ENCODE measurements at places on chromosomes 3 and 15.
A peak's percentile ranks its signal among the peaks of the same experiment; 100 is the strongest.

GRCh38 chr3:5294356-5294755, 106.8 kb downstream of the EDEM1 start:
- no peak for DNase-seq

DNA sequence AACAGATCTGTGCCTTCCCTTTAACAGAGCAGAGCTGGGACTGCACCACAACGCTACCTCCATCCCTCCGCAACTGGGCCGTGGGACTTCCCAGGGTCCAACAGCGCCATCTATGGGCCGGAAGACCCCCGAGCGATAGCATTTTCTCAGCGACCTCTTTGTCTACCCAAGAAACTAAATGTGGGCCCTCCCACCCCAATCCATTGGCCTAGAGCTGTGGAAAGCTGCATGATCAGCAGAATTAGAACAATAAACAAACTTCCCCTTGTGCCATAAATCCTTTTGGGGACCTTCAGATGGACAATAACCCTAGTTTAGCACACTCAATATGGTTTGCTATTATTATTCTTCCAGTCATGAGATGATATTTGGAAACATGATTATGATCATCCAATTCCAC, 74.8 kb upstream of the NTRK3 start:
- DNase-seq: peak; percentile 11

GRCh38 chr15:39826975-39827374, 44.3 kb upstream of the FSIP1 start:
- DNase-seq: no peak

DNA sequence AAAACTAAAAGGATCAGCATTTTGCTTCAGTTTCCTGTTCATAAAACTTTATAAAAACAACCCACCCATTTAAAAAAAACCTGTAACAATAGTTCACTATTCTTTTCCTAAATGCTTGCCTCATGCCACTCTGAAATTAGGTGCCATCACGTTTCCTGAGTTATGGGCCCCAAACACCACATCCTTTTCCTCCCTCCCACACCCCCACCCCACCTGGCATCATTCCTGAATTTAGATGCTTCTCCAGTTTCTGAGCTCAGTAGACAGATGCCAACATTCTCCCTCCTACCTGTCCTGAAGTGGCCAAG, 11.9 kb upstream of the ARHGEF3 start:
- no peak for DNase-seq

DNA sequence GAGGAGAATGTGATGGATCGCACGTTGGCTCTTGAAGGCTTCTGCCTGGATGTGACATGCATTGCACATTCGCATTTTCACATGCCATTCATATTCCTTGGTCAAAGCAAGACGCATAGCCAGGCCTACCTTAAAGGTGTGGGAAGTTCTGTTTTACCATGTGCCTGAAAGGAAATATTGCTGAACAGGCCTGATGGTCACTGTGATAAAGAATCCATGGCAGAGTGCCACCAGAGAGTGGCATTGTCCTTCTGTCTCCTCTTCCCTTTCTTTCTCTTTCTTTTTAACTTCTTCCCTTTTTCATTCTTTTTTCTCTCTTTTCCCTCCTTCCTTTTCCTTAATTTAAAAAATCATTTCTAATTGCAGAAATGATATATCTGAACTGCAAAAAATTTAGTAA, 15.9 kb upstream of the MITF start:
- DNase-seq: no peak

DNA sequence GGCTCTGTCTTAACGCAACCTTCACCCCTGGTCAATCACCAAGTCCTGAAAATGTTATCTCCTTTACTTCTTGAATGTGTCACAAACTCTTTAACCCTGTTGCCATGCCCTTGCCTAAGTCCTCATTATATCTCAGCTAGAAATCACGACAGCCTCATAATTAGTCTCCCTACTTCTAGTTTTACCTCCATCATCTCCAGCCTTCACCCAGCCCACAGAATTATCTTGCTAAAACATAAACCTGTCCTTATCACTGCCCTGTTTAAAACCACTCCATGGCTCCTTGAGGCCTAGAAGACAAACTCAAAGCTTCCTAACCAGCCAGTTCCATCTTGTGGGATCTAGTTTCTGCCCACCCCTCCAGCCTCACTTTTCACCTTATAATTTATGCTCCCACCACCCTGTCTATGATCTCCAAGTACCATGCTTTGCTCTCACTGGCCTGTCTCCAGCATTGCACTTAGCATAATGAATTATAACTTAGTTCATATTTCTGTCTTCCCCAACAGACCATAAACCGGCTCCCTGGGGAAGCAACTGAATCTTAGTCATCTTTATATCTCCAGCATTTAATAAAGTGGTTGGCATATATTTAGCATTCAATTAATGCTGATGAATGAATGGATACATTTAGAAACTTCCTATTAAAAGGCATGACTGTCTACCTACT, 39.2 kb downstream of the GPR176 start:
- no peak for DNase-seq

- DNase-seq: no peak
These were observed 727.8 kb upstream of the CFAP20DC start for GRCh38 chr3:59777667-59778077.

DNA sequence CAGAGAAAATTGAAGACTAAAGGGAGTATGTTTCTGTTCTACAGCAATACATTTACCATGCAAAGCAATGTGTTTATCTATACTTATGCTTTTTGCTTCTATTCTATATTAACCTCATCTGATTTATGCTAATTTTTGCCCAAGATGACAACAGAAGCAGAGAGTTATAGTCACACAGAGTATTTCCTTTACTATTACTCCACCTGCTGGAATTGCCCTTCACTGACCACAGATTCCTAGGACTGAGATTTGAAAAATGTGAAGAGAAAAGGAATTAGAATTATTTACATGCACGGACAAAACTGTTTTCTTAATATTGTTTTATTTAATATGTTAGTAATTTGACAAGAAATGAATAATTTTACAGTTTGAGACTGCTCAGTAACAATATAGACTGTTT, 745.6 kb downstream of the VGLL3 start:
- DNase-seq: no peak

DNA sequence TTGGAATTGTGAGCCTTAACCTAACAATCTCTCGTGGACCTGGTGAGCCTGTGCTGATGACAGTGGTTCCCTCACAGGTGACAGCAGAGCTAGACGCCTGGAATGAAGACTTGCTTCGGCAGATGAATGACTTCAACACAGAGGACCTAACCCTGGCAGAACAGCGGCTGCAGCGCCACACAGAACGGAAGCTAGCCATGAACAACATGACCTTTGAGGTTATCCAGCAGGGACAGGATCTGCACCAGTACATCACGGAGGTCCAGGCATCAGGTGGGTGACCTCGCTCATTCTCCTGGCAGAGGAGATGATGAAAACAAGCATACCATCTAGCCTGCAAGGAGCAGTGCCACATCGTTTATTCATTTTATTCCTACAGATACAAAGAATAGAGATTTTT, 316.9 kb upstream of the UMPS start:
- no peak for DNase-seq

GRCh38 chr15:35491999-35492398, 54.0 kb downstream of the DPH6 start:
- DNase-seq: no peak

GRCh38 chr15:75153565-75154276, 48.0 kb upstream of the C15orf39 start:
- DNase-seq: no peak

DNA sequence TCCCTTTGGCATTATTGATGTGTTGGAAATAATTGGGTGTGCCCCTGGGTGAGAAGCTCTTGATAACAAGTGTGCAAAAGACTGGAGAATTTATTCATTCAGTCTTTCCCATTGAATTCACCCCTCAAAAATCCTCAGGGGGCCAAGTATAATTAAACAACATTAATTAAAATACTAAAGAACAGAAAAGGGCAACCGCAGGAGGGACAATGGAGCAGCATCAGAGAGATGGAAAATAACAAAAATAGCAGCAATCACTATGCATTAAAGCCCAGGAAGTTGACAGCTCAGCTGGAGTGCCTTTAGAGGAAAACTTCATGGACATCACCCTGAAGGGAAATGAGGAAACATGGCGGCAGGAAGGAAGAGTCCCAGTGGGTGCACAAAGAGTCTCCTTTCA, 227.6 kb downstream of the MINAR1 start:
- DNase-seq: no peak

DNA sequence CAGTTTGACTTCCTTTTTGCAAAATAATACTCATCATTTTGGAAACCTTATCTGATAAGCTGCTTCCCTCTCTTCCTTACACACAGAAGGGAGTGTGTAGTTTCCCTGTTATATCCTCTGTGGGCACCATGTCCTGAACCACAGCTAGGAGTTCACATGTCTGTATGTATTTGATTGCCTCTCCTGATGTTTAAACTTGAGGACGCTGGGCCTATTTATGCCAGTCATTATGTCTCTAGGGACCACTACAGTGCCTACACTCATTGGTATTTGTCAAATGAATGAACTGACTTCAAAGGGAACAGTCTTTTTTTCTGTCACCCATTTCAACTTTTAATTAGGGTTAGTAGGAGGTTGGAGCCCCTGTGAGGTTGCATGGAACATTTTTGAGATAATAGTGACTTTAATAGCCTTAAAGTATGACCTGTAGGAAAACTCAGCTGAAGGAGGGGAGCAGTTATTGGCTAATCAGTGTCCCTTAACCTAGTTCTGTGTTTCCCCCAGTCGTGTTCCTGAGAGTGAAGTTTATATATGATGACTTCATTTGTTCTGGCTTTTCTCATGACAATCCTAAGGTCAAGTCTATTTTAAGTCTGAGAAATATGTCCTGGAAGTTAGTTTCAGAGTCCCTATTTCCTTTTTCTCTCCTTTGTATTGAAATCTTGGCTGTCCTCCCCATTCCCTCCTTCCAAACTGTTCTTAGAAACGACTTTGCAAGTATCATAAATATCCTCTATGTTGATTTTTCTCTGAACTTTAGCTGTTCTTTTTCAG, 28.9 kb downstream of the PDE8A start:
- DNase-seq: peak; percentile 10

GRCh38 chr3:192061426-192061825, 600.5 kb downstream of the PYDC2 start:
- no peak for DNase-seq

- DNase-seq: no peak
These were observed 8.4 kb downstream of the MITF start for GRCh38 chr3:69747511-69748258.

DNA sequence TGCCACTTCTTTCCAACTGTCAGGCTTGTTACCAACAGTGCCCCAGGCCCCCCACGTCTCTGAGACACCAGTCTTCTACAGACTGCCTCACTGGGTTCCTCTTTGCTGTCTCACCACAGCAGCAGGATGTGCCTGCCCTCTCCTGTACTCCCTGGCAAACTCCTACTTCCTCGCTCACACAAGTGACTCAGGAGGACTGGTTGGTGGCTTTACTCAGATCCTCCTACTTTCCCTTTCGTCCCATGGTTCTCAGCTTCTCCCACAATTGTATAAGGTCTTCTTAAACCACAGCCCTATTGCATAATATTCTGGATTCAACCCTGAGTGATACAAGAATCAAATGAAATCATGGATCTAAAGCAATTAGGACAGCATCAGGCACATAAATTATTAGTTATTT, 246.6 kb upstream of the PROK2 start:
- DNase-seq: no peak

- no peak for DNase-seq
These were observed 4.5 kb upstream of the IL17RC start for GRCh38 chr3:9912294-9912935.

GRCh38 chr15:78308422-78309032, 9.1 kb upstream of the SKIC8 start:
- peak; percentile 64 for DNase-seq

DNA sequence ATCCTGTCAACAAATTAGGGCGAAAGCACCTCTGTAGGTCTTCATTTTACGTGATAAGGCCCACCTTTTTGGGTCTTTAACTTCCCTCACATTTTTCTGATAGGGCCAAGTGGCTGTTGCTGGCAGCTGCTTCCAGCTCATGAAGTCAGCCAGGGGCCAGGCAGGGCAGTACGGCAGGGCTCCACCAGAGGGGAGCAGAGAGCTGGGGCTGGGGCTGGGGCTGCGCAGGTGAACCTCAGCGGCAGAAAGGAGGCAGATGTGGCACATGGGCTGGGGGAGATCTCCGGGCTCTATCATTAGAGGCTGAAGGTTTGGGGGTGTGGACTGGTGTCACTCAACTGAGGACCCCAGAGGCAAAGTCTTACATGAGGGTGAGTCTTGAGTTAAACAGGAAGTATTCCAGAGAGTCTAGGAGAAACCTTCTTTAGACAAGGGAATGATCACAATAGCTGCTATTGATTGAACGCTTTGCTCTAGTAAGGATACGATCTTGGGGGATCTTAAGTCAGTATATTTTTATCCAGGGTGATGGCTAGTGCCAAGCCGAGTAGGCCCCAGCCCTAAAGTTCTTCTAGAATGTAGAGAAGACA, 62.8 kb upstream of the MEX3B start:
- peak; percentile 13 for DNase-seq

DNA sequence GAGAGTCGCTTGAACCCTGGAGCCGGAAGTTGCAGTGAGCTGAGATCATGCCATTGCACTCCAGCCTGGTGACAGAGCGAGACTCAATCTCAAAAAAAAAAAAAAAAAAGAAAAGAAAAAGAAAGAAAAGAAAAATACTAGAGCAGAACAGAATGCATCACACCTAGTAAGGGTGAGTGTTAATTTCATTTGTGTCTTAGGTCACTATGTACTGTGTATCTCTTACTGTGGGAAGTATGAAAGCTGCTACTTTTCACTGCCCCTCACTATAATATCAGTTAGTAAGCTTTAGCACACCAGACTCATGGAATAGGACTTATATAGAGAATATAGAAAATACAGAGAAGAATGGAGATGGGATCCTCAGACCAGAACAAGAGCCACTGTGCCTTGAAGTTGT, 45.9 kb upstream of the RASA2 start:
- DNase-seq: no peak

- no peak for DNase-seq
These were observed 186.7 kb upstream of the SLC2A2 start for GRCh38 chr3:171213178-171213577.

GRCh38 chr3:4551051-4551711, 58.0 kb downstream of the ITPR1 start:
- DNase-seq: no peak

GRCh38 chr15:34241376-34242330, 16.8 kb downstream of the EMC4 start:
- DNase-seq: no peak

DNA sequence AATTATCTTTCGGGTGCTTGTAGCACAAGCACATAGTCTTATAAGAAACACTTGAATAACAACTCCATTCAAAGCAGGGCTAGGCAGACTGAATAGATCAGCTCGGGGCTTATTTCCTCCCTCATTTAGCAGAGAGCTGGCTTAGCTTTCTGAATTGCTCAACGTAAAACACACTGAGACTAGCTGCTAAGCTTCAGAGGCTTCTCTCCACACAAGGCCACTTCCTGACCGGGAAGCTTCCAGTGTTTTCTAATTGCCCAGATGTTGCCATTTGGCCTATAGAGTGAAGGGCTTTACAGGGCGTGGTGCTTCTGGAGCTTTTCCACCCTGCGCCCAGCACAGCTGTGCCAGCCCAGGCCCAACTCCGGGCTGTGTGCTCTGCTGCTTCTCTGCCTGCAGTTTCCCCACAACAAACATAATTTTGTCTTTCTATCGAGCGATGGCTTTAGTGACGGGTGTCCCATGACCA, 16.6 kb downstream of the FAM240A start:
- no peak for DNase-seq

GRCh38 chr3:155009217-155009616, 70.9 kb upstream of the MME start:
- DNase-seq: no peak

GRCh38 chr15:71333839-71334238, 218.6 kb downstream of the THSD4 start:
- no peak for DNase-seq

Data from NCI-H345 (cell line).